ENCODE measurements at places on chromosomes 16 and 17.

DNA sequence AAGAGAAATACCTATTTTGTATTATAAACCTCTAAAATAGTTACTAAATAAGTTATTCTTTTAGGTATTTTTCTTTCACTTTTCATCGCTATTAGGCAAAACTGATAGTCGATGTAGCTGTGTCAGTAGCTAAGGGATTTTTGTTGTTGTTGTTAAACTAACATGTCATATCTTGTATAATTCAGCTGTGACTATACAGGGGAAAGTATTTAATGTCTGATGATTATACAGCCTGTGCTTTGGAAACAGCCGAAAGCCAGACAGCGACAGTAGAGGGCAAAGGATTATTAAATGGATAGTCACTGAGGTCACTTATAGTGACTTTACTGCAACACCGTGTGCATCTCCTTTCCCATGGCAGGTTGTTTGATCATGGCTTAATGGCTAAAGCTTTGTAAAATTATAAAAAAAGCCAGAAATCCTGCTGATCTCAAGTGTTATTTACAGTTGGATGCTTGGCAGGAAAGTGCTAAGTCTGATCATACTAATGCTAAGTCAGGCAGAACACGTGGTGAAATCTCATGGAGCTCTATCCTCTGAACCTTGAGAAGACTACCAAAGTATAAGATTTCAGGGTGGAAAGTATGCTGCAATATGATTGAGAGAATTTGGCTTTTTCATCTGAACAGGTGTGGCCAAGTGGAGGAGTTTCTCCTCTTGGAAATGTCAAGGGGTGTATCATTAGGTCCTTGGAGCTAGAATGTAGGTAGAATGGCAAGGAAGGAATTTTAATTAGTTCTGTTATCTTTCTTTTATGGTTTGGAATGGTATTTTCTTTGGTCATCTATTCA lies 88.4 kb downstream of the FTO start:
- no peak for DNase-seq

DNA sequence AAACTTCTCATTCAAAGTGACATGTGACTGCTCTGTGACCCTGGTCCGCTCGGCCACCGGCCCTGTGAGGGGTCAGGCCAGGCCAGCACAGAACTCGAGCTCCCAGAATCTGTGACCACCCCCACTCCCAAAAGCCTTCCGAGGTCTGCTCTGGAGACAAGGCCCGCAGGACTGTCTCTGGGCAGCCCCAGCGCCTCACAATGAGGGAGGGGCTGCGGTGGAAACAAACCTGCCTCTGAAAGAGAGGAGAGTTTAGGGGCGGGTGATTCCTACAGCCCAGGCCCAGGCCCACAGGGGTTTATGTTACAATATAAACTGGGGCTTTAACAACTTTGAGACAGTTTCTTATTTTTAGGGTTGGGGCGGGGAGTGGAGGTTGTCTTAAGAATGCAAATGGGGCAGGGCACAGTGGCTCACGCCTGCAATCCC lies 19.9 kb downstream of the IGFBP4 start:
- no peak for DNase-seq

- DNase-seq: no peak
These were observed 5.9 kb downstream of the CORO7 start for GRCh38 chr16:4410335-4411075.

DNA sequence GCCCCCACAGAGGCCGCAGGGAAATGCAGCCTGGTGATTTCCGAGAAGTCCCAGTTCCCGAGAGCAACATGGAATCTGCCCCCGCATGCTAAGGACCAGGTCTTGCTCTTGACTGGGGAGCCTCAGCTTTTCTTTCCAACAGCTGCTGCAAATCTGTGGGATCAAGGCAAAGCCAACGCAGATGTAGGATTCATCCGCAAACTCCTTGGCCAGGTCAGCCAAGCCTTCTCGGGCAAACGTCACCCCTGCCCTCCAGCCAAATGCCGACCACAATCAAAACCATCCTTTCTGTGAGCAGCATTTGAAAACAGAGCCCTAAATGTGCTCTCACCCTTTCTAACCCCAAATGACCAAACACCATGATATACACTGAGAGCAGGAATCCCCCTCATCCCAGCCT lies 54.0 kb downstream of the MRM3 start:
- DNase-seq: no peak

DNA sequence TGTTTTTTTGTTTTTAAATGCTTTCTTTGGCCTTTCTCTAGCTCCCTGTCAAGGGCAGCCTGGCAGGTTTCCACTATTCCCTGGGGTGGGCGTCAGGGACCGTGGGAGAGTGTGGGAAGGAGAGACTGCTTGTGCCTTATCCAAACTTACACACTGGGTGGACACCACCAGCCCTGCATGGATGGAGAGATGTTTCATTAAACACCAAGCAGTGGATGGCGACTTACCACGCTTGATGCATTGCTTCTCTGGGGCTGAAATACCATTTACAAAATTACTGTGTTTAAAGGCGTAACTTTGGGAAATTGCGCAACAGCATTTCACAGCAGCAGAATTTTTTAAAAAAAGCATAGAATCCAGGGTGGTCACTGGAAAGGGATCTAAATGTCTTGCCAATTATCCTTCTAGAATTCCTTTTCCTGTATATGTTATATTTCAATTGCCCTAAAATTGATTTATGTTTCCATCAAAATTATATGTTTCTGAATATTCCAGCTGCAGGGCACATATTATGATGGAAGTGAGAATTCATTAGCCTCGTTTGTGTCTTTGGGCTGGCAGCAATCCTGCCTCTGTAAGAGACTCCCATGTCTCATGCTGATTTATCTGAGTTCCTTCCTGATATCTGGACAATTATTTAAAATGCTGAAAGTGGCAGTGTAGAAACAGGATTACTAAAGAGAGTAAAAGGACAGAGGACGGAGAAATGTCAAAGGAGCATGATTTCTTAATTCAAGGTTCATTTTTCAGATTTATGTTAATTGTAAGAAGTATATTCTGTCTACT lies 247.3 kb downstream of the GRIN2A start:
- no peak for DNase-seq

DNA sequence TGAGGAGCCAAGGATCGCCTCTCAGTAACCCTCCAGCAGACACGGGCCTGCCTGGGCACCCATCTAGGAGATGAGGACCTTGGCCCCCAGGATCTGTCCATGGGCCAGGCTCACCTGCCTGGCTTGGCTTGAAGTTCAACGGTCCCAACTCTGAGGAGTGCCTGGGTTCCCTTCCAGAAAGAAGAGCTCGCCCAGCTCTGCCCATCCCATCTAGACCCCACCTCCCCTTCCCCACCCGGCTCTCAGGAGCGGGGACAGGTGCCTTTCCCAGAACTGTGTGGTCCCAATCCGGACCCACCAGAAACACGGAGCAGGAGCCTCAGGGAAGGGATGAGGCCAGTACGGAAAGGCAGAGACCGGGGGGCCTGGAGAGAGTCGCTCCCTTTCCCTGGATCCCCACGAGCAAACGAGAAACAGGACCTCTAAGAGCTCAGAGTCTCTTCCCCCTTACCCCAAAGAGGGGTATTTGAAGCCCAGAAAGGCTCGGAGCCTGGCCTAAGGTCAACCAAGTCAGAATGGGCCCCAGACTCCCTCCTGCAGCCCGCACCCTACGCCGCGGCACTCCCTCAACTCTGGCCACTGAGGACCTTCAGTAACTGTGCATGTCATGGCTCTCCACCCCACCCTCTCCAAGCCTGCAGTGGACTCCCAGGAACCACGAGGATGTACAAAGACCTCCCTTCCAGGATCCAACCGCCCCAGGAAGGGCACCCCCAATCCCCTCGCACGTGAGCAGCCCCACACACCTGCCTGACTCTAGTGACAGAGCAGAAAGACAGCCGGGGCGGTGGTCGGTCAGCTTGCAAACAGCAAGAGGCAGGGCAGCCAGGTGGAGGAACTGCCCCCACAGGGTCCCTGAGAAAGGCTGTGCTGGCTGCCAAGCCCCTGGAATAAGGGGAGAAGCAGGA lies 5.4 kb downstream of the CLUH start:
- DNase-seq: no peak

- no peak for DNase-seq
These were observed 55.8 kb upstream of the ADCY9 start for GRCh38 chr16:4172070-4172469.

GRCh38 chr16:75264457-75264998 lies 13.1 kb upstream of the BCAR1 start:
- DNase-seq: no peak

DNA sequence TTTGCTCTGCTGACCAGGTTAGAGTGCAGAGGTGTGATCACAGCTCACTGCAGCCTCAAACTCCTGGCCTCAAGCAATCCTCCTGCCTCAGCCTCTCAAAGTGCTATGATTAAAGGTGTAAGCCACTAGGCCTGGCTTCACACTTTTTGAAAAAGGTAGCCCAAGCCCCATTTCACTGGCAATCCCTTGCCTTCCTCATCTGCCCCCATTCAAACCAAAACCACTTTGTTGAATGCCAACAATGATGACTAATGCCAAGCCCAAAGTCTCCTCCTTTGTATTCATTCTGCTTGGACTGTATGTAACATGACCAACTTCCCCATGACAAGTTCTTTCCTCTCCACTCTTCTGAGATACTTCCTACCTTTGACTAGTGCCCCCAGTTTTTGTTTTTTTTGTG lies 33.1 kb downstream of the N4BP1 start:
- no peak for DNase-seq

DNA sequence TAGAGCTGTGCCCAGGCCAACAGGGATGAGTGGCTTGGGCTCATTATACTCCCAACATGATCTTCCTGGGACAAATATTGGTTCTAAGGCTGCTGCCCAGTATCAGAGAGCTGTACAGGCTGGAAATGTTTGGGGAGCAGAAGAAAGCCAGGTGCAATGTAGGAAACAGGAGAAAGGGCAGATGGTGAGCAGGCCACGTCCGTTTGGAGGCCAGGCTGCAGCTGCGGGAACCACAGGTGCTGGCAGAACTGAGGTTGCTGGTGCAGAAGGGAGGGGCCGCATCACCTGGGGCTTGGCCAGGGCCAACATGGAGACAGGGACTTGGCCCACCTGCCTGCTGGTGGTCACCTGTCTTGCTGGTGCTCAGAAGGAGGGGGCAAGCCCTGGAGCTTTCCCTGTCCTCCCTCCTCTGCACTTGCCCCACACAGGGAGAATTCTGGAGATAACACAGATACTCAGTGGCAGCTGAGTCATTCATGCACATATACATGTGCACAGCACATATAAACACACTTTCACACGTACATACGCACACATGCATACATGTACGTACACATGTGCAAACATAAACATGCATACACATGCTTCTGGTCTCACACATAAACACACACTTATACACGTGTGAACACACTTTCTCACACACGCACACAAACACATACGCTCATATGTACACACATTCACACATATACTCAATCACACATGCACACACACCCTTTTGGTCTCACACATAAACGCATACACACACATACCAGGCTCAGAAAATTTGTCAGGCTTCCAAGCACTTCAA lies 67.7 kb downstream of the WSCD1 start:
- DNase-seq: no peak

DNA sequence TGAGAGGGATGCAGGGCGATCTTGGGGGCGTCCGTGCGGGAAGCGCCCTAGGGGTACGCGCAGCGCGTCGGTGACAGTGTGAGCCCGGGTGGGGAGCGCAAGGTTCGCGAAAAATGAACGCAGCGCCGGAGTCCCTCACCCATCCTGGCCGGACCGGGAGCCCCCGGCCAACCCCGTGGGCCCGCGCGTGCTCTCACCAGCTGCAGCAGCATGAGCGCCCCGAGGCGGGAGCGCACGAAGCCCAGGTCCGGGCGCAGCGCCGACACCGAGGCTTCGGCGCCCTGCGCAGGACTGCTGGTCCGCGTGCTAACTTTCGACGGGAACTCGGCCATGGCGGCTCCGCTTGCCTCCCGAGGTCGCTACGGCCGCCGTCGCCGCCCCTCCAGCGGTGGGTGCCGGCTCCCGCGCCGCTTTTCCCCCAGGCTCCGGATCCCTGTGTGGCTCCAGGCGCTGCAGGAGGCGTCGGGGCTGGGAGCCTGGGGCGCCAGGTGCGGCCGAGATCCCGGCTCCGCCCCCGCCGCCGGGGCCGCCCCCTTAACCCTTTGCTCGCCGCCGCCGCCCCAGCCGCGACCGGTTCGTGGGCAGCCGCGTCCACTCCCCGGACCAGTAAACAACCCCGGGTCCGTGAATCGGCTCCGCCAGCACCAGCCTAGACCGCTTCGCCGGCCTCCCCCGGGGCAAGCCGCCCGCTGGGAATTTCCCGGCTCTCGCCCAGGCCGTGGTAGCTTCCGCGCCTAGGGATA lies at the start of gene PLLP:
Gene PLLP (minus strand): TSS at position 464 of the 743 bp plus-strand sequence. CDS start 132 bp downstream, at position 332.
- no peak for DNase-seq

DNA sequence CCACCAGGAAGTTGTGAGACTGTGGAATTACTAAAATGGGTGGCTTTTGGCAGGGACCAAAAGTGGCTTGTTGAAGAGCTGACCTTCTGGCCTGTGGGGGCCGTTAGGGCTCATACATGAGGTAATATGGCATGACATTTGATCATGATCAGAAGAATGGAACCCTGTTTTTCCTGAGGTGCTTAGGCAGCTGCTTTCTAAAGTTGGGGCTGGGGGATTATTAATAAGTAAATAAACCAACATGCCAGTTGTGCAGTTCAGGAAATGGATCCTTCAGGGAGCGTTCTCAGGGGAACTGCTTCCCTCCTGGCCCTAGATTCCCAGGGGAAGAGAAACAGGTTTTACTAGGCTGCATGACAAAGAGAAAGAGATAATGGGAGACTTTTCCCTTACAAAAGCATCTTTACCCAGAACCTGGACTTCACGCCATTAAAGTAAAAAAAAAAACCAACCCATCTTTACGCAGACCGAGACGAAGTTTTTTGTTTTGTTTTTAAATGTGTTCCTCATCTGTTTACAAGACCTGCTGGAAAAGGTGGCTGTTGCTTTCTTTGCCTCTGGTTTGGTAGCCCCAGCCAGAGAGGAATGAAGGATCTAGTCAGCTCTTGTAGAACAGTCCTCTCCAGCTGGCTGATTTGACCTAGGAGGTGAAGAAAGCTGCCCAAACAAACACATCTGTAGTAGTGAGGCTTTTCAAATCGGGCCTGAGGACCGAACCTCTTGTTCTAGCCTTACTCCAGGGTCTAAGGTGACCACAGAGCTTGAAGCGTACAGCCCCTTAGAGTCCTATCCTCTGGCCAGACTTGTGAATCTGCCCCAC lies 22.7 kb downstream of the YPEL2 start:
- no peak for DNase-seq

DNA sequence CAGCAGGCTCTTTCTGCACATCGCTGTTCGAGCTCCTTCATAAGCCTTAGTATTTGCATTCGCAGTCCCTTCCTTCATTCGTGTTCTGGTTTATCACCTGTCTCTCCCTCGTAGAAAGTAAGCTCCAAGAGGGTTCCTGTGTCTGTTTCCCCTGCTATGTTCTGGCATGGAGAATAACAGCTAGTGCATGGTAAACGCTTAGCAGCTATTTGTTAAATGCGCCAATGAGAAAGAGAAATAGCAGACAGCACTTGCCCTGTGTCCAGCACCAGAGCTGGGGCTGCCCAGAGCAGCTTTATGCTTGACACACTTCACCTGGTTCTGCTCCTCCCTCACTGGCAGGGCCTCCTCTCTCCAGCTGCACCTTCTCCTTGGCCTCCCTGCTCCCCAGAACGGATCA lies 5.5 kb downstream of the ZNF688 start:
- DNase-seq: no peak
